ENCODE measurements at places on chromosomes 16 and 17.

DNA sequence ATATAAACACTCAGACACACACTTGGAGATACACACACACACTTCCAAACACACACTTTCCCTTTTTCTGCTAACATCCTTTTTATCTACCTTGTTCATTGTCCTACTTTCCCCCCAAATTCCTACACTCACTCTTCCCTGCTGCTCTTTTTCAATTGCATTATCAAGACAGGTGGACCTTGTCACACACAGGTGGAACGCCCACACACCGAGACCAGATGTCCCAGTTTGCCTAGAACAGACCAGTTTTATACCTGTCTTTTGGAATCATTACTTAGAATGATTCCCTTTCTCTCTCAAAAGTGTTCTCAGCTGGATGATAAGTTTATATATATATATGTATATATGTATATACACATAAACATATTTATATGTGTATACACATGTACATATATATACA, 50.7 kb upstream of the ARHGAP44 start:
- peak; percentile 15 for DNase-seq

DNA sequence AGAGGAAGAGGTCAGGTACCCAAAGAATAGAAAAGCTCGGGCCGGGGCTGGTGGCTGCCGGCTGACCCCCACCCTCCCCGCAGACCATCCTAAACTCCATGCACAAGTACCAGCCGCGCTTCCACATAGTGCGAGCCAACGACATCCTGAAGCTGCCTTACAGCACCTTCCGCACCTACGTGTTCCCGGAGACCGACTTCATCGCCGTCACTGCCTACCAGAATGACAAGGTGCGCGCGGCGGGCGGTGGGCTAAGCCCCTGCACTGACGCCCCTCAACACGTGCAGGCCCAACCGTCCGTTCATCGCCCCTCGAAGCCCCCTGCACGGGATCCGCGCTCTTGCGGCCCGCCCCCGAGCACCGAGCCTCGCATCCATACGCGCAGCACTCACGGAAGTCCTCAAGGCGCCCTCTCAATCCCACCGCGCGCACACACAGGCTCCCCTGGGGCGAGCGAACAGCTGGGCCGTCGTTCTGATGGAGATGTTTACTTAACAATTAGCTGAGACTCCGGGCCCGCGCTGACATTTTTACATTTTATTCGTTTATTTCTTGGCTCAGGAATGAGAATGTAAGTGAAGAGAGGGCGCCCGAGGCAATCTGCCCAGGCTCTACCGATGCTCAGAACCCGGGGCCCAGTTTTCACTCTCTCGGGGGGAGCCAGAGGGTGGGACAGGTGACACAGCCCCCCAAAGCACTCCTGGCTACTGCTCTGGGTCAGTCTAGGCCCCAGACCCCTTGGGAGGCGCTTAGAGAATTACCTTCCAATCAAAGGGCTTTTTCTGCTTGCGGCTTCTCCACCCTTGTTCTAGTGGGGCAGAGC, 3.5 kb downstream of the TBX2 start:
- DNase-seq: no peak

DNA sequence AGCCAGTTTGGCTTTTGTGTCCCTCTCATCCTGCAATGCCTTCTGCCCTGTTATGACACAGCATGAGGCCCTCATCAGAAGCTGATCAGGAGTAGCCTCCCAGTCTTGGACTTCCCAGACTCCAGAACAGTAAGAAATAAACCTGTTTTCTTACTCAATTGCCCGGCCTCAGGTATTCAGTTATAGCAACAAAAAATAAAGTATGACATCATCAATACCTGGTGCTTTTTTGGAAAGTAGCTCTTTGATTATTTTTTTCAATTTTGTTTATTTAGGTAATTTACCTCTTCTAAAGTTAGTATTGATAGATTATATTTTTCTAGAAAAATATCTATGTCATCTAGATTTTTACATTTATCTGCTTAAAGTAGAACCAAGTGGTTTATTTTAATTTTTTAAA, 112.8 kb upstream of the CES5A start:
- no peak for DNase-seq

DNA sequence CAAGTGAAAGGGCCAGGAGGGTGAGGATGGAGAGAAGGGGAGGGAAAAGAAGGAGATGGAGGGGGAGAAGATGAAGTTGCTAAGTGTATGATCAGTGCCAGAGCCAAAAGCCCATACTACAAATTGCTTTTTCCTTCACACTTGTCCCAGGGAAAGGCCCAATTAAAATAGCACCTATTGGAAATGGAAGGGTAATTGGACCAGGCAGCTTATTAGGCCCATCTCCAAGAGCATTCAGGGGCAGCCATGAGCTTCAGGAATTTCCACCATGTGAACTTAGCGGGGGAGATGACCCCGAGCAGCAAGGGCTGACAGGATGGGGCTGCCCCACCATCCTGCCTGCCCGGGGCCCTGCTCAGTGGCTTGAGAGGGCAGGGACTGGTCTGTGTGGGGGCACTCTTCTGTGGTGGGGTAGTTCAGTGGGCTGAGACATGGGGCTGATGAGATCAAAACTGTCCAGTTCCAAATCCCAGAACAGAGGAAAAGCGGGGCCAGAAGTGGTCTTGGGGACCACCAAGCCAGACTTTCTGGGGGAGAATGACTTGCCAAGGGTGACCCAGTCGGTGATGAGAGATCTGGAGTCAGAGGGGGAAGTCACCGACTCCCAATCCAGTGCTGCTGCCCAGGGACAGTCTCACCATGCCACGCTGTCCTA, 27.5 kb downstream of the GOSR2 start:
- no peak for DNase-seq

DNA sequence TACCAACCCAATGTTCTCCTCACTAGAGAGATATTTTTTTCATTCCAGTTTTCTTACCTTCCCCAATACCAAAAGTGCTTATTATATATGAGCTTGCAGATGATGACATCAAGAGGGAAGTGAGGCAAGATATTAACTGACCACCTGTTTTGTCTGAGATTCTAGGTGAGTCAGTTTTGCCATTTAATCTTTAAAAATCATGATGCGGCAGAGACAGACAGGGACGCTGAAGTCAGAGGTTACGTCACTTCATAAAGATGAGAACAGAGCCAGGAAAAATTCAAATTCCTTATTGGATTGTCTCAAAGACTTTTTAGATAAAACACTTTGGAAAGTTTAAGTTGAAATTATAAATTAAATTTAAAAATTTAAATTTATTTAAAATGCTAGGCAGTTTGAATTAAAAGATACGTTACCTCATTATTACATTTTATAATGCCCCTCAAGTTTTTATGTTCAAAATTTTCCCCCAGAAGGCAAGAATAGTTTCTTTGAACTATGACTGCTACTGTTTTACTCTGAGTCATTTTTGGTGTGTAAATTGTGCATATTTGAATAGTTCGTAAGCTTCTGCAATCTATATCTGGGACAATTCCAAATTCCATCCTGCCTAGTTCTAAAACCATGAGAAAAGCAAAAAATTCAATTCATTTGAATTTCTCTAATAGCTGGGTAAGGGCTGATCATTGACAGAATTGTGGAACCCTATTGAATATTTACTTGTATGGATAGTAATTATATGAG, 839.6 kb upstream of the GOT2 start:
- no peak for DNase-seq

- DNase-seq: no peak
These were observed 38.7 kb upstream of the FOXJ1 start for GRCh38 chr17:76179496-76180467.

DNA sequence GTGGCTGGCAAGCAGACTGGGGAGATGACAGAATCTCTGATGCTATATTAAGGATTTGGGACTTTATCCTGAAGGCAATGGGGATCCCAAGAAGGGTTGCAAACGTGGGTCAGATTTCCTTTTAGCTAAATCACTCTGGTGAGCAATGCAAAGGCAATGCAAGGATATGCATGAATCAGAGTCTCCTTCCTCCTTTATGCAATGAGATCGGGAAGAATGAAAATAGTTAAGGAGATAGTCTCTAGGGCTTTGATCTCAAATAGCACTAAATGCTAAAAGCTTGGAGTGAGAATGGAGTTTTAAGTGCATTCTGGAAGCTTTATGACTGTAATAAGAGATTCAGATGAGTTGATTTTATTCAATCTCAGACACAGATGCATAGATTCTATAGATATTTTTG, 27.2 kb upstream of the SHISA9 start:
- no peak for DNase-seq

DNA sequence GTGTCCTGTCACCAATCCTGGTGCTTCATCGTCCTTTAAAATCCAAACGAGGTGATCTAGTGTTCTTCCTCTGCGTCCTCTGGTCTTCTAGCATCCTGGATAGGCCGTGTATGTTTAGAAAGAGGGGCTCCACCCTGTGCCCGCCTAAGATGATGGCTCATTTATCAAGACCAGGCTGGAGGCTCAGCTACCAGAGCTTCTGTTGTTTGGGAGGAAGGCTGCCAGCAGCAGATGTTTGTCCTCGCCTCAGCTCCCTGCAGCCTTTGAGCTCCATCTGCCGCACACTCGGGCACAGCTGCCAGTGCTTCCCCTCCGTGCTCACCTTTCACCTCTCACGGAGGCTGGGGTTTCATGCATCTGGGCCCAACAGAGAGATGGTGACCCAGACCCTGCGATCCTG, 954.7 kb upstream of the RBFOX1 start:
- no peak for DNase-seq

DNA sequence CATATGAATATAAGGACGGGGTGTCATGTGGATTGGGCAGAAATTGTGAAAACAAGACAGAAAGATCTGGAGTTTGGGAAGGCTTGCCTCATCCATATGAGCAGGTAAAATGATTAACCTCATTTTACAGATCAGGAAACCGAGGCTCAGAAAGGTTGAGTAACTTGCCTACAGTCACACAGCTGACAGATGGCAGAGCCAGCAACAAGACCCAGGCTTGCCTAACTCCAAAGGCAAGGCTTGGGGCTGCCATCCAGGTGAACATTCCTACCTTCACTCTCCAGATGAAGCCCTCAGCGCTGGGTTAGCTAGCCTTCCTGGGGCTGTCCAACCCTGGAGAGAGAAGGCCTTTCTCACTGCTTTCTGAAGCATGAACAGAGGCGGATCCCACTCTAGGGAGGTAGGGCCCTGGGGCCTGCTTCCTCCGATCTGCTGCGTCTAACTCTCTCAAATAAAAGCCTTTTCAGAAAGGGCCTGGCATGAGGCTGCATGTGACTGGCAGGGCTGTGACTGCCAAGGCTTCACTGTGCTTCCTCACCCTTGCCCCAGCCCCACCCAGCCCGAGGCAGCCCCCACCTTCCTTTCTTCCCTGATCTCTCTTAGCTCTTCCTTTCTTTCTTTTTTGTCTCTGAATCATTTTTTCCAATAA, 107.8 kb downstream of the GNAO1 start:
- peak; percentile 45 for DNase-seq
